ENCODE measurements at places on chromosomes 13 and 19.

DNA sequence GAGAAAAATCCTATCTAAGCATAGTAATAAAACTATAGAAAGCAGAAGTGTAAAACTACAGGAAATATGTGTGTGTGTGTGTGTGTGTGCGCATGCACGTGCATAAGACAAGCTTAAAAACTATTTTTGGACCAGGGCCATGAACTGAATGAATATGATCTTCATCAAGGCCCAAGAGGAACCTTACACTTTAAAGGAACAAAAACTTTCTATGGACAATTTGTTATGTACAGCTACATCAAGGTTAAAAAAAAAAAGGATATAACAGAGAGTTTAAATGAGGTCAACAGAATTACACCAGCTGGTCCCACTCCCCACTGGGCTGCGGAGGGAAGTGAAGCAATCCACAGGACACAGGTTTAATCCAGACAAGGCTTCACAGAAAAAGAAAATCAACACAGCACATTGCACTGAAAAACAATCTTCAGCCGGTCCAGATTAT lies 151.1 kb downstream of the LHFPL6 start:
- DNase-seq, result peak; percentile 74

DNA sequence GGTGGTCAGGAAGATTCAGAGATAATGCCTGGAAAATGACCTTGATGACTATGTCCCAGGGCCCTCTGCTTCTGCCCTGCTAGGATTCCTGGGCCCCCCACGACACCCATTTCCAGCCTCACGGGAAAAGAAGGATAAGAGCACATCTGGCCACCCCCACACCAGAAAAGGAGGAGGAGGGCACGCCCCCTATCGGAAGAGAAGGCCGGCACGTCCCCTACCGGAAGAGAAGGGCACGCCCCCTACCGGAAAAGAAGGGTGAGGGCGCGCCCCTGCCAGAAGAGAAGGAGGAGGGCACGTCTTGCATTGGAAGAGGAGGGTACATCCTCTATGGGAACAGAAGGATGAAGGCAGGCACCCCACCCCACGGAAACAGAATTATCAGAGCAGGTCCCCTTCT lies 84.3 kb downstream of the IER2 start:
- no peak for DNase-seq

- no peak for DNase-seq
These were observed 3.0 kb downstream of the TRPM4 start for GRCh38 chr19:49160450-49161189.

DNA sequence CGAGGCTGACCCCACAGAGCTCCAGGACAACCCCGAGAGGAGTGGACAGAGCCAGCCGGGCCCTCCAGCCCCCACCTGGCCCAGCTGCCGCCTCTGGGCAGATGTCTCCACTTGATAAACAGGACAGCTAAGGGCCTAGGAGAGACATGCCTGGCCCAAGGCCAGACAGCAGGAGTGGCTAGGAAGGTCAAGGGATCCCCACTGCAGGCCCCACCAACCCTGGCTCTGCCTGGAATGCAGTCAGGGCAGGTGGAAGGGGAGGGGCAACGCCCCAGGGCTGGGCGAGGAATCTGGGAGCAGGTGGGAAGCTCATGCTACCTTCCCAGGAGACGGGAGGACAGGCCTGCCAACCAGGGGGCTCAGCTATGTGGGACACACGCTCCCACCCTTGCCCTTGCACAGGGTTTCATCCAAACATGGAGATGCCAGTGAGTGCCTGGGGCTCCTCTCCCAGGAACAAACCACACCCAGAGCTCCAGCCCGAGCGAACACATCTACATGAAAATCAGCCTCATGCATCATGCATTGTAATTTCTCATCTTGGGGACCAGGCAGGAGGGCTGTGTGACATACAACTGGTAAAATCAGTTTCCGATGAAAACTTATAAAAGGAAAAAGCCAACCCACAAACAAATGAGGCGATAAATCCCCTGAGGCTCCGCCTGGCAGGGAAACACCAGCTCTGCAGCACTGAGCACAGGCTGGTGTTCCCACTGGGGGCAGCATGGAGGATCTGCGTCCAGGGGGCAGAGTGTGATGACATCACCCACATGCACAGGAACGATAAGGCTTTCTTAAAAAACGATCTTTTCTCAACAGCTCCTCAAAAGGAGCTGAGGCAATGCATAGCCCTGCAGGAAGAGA lies 25.0 kb downstream of the SH3GL1 start:
- DNase-seq, result peak; percentile 71

DNA sequence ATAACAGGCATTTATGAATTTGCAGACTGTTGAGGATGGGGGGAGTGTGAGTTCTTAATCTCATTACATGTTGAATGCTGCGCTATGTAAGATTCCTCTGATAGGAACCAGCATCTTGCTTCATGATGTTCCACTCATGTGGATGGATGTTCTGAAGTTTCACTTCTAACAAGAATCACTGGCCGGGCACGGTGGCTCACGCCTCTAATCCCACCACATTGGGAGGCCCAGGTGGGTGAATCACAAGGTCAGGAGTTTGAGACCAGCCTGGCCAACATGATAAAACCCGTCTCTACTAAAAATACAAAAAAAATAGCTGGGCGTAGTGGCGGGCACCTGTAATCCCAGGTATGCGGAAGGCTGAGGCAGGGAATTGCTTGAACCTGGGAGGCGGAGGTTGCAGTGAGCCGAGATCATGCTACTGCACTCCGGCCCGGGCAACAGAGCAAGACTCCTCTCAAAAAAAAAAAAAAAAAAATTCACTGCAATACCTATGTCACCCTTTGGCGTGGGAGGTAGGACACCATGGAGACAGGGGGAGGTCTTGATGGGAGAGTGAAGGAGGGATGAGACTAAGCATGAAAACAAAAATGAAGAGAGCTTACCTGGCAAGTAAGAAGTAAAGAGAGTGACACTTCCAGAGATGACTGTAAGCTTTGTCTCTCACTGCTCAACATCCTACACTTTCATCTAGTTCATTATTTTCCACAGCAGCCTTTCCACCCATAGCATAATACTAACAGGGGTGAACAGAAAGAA lies 133.0 kb downstream of the DCT start:
- DNase-seq, result no peak

DNA sequence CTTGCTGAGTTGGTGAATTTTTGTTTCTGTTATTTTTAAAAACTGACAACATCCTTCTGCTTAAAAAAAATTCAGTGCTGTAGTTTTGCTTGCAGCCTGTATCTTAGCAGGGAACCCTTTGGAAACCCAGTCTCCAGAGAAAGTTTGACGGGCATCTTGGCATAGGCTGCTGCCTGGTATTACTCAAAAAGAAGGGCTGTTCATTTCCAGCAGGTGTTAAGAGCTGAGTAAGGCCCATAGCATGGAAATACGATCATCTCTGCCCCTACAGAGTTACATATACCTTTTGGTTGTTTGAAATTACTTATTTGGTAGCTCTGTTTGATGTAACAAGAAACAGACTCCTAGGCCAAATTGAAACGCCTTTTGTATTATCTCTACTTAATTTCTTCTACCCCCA lies 41.5 kb downstream of the URI1 start:
- no peak for DNase-seq

- no peak for DNase-seq
These were observed 12.9 kb upstream of the RNF113B start for GRCh38 chr13:98189841-98190505.

GRCh38 chr13:63085851-63086250 lies 1670.2 kb upstream of the PCDH20 start:
- DNase-seq, result no peak

DNA sequence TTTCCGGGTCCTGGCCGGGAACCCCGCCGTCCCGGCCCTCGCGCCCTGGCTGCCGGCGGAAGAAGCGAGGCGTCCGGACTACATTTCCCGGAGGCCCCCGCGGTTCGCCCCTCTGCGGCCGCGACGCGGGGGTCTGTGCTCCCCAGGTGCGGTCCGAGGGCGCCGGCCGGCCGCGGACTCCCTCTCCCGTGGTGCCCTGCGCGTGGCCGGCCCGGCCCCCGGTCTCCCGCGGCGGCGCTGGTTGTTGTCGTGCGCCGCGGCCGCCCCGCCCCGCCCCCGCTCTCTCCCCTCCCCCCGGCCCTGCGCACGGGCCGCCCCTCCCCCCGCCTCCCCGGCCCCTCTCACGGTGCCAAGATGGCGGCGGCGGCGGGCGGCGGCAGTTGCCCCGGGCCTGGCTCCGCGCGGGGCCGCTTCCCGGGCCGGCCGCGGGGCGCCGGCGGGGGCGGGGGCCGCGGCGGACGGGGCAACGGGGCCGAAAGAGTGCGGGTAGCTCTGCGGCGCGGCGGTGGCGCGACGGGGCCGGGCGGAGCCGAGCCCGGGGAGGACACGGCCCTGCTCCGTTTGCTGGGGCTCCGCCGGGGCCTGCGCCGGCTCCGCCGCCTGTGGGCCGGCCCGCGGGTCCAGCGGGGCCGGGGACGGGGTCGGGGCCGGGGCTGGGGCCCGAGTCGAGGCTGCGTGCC lies at the start of gene KMT2B:
KMT2B (plus strand) TSS at position 339 of the 680 bp plus-strand sequence; CDS start at position 355, 16 bp downstream.
- DNase-seq, result peak; percentile 97

- DNase-seq, result no peak
These were observed 48.2 kb downstream of the PTPRS start for GRCh38 chr19:5292453-5292821.

- no peak for DNase-seq
These were observed 11.5 kb downstream of the CCDC124 start for GRCh38 chr19:17944301-17944700.

DNA sequence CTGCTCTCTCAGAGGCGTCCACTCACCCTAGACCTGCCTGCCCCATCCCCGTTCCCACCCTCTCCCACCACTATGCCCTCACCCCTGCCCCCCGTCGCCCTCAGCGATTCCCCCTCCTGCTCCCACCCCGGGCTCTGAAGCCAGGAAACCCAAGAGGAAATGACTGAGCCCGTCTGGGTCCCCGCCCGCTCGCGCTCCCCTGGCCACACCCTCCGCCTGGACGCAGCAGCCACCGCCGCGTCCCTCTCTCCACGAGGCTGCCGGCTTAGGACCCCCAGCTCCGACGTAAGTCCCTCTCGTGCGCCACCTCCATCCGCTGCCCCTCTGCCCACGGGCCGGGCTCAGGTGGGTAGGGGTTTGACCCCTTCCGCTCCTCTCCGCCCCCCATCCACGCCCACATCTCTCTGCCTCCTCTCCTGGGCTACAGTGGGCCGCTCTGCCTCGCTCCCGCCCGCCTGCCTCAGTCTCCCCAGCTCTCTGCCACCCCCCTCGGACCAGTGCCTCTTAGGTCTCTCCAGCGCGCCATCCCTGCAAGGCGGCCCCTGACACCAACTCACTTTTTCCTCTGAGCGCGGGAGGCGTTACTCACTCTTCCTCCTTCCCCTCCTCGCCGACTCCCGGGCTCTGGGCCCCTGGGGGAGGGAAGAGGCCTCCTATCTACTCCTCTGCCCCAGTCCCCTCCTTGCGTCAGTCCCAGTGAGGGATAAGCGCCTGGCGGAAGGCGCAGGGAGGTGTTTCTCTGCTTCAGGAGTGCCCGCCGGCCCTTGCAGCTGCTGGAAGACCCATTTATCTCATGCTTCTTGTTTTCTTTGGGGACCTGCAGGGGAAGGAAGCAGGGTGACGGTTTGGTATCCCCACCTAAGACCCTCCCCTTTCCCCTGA lies at the start of gene FXYD5:
FXYD5 (plus strand) TSS at position 211 of the 882 bp plus-strand sequence. CDS start 816 bp downstream, outside the sequence.
- DNase-seq, result peak; percentile 78

DNA sequence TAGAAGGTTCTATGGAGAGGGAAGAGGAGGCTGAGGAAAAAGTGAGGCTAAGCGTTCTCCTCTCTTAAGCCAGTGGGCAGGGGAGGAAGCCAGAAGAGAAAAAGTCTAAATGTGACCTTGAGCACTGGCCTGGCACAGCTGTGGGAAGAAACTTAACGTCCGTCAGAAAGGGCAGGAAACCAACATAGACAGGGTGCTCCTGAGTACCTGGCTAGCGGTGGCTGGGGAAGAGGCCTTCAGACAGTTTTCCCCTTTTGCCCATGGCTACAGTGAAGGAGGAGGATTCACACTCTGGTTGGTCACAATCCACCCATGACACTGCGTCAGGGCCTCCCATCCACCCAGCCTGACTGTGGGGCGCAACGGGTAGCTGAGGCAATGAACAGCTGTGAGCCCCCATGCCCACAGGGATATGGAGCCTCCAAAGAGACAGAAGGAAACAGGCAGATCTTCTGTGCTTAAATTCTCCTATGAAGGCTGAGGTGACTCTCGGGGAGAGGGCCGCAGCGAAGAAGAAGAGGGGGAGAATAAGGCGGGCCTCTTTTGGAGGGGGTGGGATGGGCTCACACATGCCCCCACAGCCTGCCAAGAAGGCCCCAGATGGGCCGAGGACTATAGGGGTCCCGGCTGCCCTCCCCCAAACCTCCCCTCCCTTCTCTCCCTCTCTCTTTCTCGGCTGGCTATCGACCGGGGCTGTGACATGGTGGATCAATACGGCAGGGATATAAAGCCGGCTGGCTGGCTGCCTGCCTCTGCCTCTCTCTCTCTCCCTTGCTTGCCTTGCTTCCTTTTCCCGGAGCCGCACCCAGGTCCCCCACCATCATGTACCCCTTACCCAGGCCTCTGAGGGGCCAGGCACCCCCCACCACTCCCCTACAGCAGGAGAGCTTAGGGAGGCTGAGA lies 19.8 kb upstream of the POU2F2 start:
- no peak for DNase-seq

DNA sequence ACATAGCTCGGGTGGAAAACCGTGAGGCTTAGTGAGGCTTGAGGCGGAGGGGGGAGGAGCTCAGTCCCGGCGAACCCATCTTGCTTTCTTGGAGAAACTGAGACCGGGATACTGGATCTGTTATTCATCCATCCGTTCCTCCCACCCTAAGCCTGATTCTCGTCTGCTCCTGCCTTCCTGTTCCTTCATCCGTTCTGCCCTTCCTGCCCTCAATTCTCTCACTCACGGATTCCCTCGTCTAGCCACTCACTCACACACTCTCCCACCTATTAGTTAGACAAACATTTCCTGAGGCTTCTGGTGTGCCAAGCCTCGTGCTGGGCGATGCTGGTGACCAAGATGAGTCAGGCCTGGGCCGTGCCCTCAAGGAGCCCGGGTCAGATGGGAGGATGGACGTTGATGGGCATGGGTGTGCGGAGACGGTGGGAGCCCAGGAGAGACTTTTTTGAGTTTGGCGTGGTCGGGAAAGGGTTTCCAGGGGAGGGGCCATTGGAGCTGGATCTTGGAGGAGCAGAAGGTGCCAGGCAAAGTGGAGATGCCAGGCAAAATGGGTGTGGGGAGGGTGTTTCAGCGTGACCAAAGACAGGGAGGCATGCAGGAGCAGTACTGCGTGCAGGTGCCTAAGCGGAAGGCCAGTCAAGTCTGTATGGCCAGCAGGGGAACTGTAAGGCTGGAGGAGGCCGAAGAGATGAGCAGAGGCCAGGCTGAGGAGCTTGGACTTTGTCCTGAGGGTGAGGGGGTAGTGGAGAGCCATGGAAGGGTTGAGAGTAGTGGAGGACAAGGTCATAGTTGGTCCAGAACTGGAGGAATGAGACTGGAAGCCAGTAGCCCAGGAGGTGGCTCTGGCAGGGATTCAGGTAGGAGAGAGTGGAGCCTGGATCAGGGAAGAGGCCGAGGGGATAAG lies 7.4 kb upstream of the CNFN start:
- no peak for DNase-seq

GRCh38 chr19:35083691-35084508 lies 31.7 kb upstream of the FXYD3 start:
- no peak for DNase-seq

DNA sequence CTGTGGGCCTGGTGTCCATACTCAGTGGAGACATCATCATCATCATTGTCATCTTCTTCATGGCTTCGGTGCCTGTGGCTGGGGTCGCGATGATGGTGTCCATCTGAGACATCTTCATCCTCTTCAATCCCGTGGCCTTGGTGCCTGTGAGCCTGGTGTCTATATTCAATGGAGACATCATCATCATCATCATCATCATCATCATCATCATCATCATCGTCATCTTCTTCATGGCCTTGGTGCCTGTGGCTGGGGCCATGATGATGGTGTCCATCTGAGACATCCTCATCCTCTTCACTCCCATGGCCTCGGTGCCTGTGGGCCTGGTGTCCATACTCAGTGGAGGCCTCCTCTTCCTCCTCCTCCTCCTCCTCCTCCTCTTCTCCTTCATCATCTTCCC lies 917 bp downstream of the HRC start:
- DNase-seq, result no peak

GRCh38 chr13:114151565-114152284 lies 19.3 kb upstream of the RASA3 start:
- no peak for DNase-seq
